Activated T-cell treated with anti-CD3 and anti-CD28 coated beads for 1 hour (primary cell): ENCODE measurements at places on chromosomes 2 and 18.

GRCh38 chr2:3634596-3635121 is 23.3 kb upstream of the ALLC start:
- DNase-seq, result no peak

- DNase-seq, result no peak
Observed at GRCh38 chr2:189657867-189658266, 3.4 kb upstream of the ASNSD1 start.

- DNase-seq, result no peak
Observed at GRCh38 chr2:55961318-55961911, 37.8 kb upstream of the EFEMP1 start.

- DNase-seq, result no peak
Observed at GRCh38 chr2:69050802-69051201, 37.8 kb downstream of the ANTXR1 start.

DNA sequence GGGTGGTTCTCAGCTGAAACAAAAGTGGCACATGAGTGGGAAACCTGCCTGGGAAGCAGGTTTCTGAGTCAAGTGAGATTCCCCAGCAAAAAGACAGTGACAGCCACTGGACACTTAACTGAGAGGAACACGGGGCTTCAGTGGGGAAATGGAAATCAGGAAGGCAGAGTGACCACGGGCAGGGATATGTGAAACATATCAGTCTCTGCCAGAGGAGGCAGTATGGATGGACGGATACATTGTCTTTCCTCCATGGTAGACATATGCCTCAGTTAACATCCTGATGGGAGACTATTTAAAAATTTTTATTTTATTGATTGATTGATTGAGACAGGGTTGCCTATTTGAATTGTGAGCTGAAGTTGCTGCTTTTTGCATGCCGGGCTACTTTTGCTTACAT is 292.1 kb downstream of the NBAS start:
- no peak for DNase-seq

- no peak for DNase-seq
Observed at GRCh38 chr2:66803726-66804125, 368.8 kb downstream of the MEIS1 start.

DNA sequence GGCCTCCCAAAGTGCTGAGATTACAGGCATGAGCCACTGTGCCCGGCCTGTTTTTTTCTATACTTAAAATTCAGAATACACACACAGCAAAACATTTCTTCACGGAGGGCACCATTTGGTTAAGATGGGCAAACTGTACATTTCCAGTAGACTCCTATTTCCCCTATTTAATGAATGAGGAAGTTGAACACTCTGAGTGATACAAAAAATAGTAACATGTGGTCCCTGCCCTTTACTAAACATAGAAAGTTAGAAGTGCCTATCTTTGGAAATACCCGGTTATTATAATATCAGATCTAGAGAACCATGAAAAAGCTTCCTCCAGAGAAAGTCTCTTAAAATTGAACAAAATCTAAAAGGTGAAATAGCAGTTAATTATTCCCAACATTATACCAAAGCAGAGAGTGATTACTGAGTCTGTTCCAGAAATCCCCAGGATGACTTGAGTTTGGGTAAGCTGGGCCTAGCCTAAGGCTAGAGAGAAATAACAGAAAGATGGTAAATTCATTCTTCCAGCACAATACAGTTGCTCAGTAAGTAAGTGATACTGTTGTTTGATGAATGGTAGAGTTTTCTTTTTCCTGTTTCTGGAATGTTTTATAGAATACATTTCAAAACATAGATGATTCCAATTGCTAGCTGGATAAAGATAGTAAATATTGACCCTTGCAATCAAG is 23.3 kb upstream of the RMC1 start:
- DNase-seq, result no peak

DNA sequence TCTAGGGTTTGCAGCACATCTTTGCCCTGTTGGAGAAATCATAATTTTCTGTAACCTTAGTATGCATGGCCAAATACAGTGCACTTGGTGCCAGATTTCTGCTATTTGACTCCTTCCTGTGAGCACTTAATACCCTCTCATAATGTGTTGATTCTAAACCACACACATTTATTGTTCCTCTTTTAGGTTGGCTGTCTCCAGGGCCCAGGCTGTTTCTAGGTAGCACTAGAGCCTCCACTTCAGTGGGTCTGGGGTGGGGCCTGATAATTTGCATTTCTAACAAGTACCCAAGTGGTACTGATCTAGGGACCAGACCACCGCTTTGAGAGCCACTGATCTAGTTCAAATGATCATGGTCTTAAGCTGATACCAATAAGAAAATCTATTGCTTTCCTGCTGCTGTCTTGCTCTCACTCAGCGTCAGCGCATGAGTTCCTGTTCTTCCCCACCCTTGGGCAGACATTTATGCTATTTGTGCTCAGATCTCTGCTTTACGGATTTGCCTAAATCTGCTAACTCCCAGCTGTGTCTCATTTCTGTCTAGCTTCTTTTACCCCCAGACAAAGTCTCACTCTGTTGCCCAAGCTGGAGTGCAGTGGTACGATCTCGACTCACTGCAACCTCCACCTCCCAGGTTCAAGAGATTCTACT is 7.4 kb downstream of the PTRHD1 start:
- no peak for DNase-seq

DNA sequence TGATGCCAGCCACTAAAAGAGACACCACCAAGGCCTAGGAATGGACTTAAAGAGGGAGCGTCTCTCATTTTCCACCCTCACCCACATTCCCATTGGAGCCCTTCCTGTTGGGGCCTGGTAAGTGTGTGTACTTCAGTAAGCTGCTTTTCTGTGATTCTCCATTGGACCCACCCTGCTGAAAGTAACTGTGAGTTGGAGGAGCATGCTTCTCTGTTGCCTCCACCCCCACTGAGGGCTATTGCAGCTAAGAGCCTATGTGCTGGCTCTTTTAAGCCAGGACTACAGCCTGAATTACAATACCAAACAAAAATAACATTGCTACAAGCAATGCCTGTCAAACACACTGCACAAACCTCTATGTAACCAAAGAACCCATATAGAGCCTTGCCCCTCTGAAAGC is 81.1 kb downstream of the TRABD2A start:
- no peak for DNase-seq

DNA sequence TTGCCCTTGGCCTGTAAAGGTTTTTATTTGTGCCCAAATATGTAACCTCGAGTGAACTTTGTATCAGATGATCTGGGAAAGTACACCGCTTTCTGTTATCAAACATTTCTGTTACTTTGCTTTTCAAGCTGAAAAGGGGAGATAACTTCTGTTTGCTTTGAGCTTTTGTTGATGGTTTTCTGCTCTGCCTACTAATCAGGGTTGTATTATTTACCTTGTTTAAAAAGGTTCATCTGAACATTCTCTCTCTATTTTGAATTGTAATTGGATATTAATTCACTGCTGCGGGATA is 79.4 kb downstream of the XRCC5 start:
- DNase-seq, result no peak

- DNase-seq, result no peak
Observed at GRCh38 chr2:67502346-67503065, 105.4 kb downstream of the ETAA1 start.

DNA sequence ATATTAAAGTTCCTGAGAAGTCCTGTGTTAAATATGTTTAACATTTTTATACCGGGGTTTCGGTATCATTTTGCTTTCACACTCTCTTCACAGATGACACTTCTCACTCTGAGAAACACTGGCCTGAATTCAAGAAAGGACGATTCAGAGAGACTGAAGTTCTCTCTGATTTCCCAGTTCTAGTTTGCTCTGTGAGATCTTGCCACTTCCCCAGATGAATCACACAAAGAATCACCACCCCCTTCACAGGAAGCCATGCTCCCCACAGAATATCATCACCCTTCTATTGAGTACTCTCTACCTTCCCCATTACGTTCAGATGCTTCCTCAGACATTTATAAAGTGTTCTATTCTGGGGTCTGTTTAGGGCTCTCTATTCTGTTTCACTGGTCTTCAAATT is 16.1 kb upstream of the CD207 start:
- no peak for DNase-seq

DNA sequence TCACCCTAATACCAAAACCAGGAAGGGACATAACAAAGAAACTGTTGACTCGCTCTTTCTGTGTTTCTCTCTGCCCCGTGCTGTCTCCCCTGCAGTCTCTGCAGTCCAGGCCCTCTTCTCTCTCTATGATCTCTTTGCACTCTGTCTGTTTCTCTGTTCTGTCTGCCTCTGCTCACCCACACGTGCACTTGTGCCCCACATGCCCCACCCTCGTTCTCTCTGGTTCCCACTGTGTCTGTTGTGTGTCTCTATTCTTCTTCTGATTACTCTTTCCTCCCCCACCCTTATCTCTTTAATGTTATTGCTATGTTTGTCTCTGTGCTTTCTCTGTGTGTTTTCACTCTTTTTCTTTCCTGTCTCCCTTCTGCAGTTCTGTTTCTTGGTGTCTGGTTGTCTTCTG is 54.0 kb downstream of the NAT8 start:
- no peak for DNase-seq

DNA sequence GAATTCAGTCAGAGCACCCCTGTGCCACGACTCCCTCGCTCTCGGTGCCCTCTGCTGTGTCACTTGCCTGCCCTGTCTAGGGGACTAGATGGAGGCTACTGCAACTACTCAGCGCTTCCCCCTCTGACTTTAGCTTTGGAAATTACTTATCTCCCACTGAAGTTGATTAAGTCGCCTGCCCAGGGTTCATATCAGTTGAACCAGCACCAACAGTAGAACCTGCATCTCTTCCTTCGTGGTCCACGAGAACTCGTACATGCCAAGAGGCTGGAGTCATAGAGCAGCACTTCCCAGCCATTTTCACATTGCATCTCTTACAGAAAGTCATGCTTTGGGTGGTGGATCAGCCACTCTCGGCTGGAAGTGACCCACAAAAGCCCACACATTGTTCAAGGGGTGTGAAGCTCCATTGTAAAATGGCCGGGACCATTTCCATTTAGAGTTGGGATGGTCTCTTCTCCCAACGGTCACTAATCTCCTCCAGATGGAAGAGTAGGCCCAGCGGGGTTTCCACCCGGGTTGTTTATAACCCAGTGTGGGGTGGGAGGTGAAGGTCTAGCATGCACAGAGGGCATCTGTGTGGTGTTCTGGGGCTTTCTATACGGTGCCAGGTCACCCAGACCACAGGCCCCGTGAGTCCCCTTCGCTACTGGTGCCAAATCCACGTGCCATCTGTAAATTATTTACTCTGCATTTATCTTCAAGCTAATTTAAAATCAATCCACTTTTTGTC is 38.0 kb downstream of the STEAP3 start:
- DNase-seq, result no peak
